ENCODE measurements at places on chromosomes 6 and 20.

DNA sequence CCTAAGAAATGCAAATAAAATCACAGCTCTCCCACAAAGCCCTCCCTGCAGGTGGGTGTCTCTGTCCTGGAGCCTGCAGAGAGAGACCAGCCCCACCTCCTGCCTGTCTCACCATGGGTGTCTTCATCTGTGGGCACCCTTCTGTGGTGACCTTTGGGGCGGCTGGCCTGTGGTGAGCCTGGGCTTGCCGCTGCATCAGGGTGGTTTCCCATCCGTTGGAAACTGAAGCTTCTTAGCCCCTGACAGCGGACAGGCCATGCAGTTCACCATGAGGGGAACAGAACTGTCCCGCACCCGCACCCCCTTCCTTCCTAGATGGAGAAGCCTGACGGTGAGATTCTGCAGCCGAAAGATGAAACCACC is 42.3 kb upstream of the FRMD1 start:
- no peak for DNase-seq

DNA sequence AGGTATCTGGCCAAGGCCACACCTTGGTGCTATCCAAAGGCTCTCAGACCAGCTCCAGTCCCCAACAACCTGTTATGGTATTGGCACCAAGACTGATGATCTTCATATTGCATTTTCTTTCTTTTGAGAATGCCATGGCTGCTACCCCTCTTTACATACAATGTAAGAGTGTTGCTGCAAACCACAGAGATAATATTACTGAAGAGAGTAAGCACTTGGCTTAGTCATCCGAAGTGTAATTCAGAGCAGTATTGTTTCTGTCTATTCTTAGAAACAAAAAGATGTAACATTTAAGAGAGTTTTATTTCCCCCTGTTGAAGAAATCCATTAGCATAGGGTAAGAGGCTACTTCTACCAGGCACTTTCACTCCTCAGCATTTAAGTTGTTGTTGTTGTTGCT is 212.5 kb downstream of the C6orf118 start:
- DNase-seq = no peak

GRCh38 chr20:36862857-36863668 is 12.9 kb upstream of the TLDC2 start:
- DNase-seq = no peak

DNA sequence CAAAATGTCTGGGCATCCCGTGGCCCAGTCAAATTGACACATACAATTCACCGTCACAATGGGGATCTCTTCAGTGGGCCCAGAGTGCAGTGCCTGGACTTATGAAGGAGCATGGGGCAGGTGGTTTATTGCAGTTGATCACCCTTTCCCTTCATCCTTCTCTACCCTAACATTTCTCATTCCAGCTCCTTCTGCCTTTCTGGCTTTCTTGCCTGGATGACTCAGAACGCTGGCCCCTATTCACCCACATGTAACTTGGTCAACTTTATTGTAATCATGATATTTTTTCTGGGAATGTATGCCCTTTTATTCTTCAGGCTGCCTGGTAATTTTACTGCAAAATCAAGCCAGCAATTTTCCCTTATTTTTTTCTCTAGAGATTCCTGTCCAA is 179.9 kb upstream of the DTNBP1 start:
- DNase-seq = no peak

GRCh38 chr6:73108949-73109348 is 116.3 kb downstream of the KHDC1L start:
- DNase-seq = no peak

GRCh38 chr6:90347411-90347851 is 50.8 kb upstream of the BACH2 start:
- no peak for DNase-seq

DNA sequence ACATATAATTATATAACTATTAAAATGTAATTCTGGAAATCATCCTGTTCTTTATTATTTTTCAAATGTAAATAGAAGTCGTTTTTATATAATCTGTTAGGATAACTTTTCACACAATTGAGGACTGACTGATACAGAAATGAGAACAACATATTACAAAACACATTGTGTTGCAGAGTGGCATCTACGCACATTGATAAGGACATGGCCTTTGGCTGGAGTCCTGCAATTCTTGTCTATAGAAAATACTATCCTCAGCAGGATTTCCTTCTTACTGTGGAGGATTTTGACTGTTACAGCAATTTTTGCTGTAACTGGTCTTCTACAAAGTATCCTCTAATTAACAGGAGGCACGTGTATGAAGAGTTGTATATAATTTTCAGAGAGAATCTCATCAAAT is 19.8 kb downstream of the SH3BGRL2 start:
- no peak for DNase-seq

Data from CD4-positive, alpha-beta T cell treated with Interleukin-6 at 100 ng/mL for 8 hours (primary cell).